Right renal cortex interstitium (tissue), 3 donors: ENCODE measurements at places on chromosomes 16 and 17. TPM values are rescaled to one million over a fixed set of nuclear protein-coding genes. Genes with fewer than 3 reads are reported as not detected.

DNA sequence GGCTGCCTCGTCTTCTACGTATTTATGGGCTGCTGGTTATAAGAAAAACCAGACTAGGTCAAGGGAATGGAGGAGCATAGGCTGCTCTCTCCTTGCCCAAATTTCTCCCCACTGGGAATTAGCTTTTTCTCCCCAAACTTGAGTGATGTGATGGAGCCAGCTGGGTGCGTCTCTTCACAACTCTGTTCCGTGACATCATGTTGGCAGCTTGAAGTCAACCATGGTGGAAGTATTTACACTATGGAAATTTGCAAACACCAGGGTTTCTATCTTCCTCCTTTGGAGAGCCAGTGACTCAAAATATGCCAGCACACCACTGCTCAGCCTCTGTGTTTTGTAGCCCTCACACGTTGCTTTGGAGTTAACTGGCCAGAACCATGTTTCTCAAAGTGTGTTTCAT is 78.1 kb downstream of the OR1D5 start:
- no peak for DNase-seq

GRCh38 chr16:82732461-82732860 is 105.7 kb downstream of the CDH13 start:
- DNase-seq = no peak

GRCh38 chr16:75394941-75395340 is 38.4 kb downstream of the CFDP1 start:
- DNase-seq = no peak

- no peak for DNase-seq
These were observed 162.7 kb downstream of the SPECC1 start for GRCh38 chr17:20171741-20172365.

DNA sequence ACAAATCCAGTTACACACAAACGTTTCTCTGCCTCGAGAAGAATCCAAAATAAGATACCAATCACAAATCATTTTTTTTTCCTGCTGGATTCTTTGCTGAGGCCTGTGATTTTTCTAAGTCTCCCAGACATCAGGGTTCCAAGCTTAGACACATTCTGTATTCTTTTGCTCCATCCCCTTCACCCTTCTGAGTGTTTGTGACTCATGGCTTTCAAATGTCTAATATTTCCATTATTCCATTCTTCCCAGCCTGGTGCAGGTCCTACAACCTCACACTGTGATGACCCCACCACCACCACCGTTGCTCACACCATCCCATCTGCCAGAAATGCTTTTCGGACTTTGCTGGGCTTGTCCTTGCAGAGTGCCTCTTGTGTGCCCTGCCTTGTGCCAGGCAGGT is 480.1 kb downstream of the SOX9 start:
- DNase-seq = no peak

GRCh38 chr17:77488531-77489238 is 347.9 kb downstream of the SEC14L1 start:
- no peak for DNase-seq

- no peak for DNase-seq
These were observed 20.1 kb downstream of the CD7 start for GRCh38 chr17:82297280-82297713.

DNA sequence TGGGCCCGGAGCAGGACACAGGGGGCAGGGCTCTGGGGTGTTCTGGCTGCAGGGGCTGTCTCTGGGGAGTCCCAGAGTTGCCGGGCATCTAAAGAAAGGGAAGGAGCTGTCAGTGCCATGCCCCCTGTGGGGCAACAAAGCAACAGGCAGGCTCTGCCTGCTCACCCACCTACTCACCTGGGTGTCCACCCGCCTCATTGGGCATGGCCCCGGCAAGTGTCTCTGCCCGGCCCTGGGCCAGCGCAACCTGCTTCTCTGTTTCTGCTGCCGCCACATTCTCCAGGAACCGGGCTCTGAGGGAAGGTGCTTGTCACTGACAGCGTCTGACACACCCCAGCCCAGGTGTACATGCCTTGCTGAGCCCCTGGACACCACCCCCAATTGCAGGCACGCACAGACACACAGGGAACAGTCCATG is 7.3 kb downstream of the TMEM208 start:
- no peak for DNase-seq

GRCh38 chr17:78933959-78934568 is 8.9 kb upstream of the TIMP2 start:
- DNase-seq = peak; percentile 82

DNA sequence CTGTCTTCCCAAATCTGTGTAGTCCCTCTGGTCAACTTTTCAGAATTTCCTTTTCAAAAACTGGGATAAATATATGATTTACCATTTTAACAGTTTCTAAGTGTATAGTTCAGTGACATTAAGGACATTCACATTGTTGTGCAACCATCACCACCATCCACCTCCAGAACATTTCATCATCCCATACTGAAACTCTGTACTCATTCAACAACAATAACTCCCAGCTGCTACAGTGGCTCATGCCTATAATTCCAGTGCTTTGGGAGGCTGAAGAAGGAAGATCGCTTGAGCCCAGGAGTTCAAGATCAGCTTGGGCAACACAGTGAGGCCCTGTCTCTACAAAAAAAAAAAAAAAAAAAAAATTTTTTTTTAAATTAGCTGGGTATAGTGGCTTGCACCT is 131.0 kb downstream of the AATF start:
- DNase-seq = no peak

GRCh38 chr17:78131172-78132083 is 857 bp downstream of the TMC8 start:
- DNase-seq = no peak

- DNase-seq = no peak
These were observed 47.9 kb upstream of the SREBF1 start for GRCh38 chr17:17884391-17885357.

DNA sequence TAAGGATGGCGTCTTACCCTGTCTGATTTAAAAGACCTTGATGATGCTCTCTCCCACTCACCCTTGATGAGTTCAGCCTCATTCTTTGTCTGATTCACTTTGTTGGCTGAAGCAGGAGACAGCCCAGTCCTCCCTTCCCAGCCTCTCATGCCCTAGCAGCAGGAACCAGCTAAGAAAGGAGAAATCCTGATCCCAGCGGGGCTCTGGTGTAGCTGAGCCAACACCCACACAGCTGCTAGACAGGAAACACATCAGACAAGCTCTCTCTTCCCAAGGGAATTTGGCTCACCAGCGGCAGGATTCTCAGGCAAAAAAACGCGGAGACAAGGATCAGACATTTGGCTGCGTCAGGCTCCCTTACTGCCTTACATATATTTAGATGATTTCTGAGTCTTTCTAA is 211.5 kb downstream of the CDH11 start:
- DNase-seq = no peak

- DNase-seq = no peak
These were observed 222.9 kb downstream of the SLC39A11 start for GRCh38 chr17:72869630-72870029.

DNA sequence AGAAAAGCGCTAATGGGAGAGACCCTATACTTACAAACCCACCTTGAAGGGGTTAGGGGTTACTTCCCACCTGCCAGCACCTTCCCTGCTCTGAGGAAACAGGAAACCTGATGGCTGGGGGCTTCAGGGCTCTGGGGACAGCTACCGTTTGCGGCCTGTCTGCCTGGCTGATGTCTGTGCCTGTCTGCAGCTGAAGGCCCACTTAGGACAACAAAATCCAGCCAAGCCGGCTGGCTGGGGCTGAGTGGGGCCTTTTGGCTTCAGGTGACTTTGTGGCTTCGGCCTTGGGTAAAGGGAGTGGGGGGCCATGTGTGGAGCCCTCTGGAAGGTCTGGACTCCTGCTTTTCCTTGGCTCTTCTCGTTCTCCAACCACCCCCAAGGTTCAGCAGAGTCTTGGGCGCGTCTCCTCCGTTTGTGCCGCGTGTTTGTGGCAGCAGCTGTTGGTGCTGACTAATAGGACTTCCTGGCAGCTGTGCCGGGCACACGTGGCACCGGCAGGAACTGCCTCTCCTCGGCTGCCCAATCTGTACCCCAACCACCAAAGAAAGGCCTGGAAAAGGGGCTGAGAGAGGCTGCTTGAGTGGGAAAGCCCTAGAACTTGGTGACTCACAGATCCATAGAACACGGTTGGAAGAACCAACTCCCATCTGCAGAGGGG is 186.7 kb downstream of the MSI2 start:
- no peak for DNase-seq

- no peak for DNase-seq
These were observed 1047.2 kb downstream of the CDH11 start for GRCh38 chr16:64074706-64075105.

DNA sequence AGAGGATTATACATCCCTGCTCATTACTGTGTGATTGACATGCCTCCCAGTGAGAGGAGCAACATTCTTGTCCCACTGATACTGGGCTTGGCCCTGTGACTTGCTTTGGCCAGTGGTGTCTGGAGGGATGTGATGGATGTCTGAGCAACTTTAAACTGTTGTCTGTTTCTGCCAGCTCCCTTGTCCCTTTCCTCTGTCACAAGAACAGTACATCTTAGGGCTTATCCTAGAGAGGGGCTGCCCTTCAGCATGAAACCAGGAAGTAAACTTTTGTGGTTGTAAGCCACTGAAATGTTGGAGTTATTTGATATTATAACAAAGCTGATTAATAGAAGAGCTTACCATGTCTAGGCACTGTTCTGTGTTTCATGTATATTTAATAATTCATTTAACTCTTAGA is 82.9 kb upstream of the GPRC5B start:
- no peak for DNase-seq

DNA sequence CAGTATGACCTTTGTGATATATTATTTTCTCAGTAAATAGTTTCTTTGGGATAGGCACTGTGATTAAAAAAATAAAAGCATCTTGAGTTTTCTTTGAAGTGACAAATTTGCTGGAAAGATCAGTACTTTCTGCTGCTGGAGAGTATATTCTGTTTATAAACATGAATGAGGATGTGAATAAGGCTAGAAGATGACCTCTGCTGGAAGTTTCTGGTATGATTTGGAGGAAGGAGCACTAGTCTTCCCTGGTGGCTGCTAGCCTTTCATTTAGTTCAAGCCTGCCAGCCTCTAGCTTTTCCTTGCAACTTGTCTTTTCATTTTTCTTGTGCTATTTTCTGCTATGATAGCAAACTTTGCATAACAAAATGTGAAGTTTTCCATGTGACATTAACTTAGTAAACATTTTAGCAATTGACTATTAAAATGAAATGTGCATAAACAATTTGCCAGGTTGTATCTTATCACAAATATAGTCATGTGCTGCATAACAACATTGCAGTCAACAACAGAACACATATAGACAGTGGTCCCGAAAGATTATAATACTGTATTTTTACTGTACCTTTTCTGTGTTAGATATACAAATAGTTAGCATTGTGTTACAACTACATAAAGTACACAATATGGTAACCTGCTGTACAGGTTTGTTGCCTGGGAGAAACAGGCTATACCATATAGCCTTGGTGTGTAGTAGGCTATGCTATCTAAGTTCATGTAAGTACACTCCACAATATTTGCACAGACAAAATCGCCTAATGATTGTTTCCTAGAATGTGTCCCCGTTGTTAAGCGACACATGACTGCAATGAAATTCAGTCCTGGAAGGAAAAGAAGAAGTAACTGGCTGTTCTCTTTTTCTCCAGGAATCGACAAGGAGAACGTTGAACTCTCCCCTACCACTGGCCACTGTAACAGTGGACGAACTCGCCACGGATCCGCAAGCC is 18.1 kb upstream of the RAB11FIP4 start:
- no peak for DNase-seq

- DNase-seq = no peak
These were observed 20.4 kb downstream of the OTOA start for GRCh38 chr16:21684199-21684598.

GRCh38 chr16:2840914-2841313 is 10.8 kb downstream of the ZG16B start:
- no peak for DNase-seq

- DNase-seq = no peak
These were observed 138.7 kb downstream of the SALL1 start for GRCh38 chr16:51012396-51012795.

- DNase-seq = no peak
These were observed 6.5 kb downstream of the ITGAX start for GRCh38 chr16:31361201-31362110.

Gene CACNG5
- polyA plus RNA-seq = 2.1 TPM

Gene PIK3R5
- polyA plus RNA-seq = 1.1 TPM
